ENCODE measurements at places on chromosomes 5 and 9.

DNA sequence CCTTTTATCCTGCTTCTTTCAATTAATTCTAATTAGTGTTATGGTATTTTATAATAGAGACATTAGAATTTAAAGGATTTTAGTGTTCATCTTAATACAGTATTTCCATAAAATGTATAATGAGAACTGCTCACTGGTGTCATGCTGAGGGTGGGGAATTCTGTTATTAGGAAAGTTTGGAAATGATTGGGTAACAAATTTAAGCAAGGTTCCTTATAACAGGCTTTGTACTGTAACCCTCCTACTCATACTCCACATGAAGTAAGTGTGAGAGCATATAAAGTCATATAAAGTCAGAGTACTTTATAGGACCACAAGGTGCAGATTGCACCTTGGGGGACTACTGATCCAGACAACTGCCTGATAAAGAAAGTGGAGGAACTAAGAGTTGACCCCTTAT is 42.2 kb downstream of the SV2C start:
- no peak for DNase-seq

DNA sequence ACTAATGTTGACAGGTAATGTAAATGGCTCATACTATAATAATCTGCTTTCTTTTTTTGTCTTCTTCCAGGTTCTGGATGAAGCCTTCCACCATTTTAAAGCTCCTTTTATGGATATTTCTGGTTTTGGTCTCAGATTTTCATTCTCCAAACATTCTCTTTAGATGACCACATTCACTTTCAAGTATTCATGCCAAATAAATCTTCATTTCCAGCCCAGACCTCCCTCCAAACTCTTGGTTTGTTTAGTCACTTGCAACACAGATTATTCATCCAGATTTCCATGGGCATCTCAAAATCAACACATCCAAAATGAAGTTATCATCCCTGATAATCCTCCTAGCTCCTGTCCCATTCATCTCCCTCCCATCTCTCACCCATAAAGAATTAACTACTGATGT is 40.3 kb upstream of the SVEP1 start:
- DNase-seq, result no peak

- DNase-seq, result no peak
Observed at GRCh38 chr9:130845254-130845653, 10.2 kb downstream of the ABL1 start.

- DNase-seq, result no peak
Observed at GRCh38 chr5:168477060-168477459, 9.2 kb upstream of the RARS1 start.

- DNase-seq, result no peak
Observed at GRCh38 chr9:114588210-114588609, 641 bp downstream of the ATP6V1G1 start.

GRCh38 chr9:132697230-132697629 is 27.0 kb downstream of the GTF3C4 start:
- DNase-seq, result no peak

- peak; percentile 15 for DNase-seq
Observed at GRCh38 chr5:71475788-71476384, 20.4 kb downstream of the BDP1 start.

- no peak for DNase-seq
Observed at GRCh38 chr9:91771864-91772263, 178.2 kb downstream of the ROR2 start.

GRCh38 chr9:86978922-86979474 is 31.7 kb upstream of the GAS1 start:
- no peak for DNase-seq

DNA sequence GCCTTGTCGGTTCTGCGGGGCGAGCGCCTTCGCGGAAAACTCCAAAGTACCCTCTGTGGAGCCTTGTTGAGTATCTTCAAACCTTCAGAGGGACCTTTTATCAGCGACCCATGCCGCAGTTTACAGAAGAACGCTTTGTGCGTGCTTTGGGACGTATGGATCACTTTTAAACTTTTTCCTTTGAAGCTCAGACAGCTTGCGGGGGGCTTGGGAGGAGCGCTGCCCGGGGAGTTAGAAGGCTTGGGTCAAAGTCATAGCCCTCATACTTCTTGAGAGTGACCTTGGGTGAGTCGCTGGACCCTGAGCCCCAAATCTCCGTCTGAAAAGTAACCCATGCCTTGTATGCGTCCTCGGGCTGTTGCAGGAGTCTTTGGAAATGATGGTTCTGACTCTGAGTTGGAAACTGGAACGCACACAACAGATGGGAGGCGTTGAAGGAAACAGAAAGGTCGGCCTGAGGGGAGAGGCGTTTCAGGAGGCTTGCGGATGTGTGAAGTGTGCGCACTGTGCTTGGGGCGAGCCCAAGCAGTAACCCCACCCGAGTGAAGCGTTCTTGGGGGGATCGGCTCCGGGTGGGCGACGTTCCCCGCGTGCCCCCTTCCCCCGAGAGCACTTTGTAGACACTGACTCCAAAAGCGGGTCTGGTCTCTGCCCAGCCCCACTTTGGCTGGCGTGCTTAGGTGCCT is 661 bp upstream of the SLC25A51 start:
- DNase-seq, result no peak

DNA sequence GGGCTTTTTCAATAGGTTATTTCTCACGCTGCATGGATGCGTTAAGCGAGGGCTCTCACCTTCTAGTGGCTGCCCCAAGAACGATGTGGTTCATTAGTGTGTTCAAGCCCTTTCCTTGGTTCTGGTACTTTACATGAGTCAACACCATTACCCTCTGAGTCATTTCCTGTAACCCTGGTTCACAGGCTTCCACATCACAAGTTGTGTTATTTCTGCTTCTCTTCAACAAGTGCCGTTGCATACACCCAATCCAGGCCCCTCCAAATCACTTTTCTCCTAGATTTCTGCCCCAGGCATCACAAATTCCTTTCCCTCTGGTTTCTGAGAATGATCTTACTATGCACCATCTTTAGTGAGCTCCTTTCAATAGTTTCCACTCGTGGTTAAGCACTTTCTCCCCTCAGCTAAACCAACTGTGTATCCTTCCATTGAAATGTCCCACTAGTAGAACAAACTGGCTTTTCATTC is 69.5 kb upstream of the RAD23B start:
- no peak for DNase-seq

- no peak for DNase-seq
Observed at GRCh38 chr9:25562101-25562500, 116.1 kb downstream of the TUSC1 start.

GRCh38 chr9:135448663-135449100 is 30.9 kb upstream of the PPP1R26 start:
- no peak for DNase-seq

DNA sequence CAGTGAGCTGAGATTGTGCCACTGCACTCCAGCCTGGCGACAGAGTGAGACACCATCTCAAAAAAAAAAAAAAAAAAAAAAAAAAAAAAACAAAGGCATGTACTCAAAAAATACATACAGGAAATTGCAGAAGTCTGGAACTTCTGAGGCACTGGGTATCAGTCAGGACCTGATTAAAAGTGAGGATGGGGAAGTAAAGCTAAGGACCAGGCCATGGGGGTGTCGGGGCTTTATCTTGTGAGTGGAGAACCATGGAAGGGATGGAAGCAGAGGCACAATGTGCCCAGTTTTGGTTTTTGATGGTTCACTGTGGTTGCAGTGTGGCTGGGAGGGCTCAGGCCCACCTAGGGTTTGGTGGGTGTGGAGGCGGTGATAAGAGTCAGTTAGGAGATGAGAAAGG is 212.7 kb upstream of the PIK3R1 start:
- no peak for DNase-seq

- no peak for DNase-seq
Observed at GRCh38 chr5:126868338-126869004, 91.5 kb downstream of the LMNB1 start.

GRCh38 chr5:159316519-159317383 is 13.5 kb downstream of the IL12B start:
- DNase-seq, result no peak

DNA sequence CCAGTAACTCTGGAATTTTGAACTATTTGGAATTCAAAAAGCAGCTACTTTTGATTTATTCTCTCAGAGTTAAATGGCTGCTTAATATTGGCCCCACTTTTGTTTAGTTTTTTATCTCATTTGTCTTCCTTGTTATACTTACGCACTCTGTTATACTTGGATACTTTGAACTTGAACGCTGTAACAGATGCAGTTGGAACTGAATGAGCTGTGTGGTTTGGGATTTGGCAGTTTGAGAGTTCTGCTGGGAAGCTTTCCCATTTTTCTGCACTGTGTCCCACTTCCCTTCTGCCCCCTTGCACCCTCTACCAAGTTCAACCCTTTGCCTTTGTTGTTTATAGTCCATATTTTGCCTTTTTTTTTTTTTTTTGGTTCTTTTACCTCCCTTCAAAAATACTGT is 3.8 kb downstream of the RHOBTB3 start:
- no peak for DNase-seq

- no peak for DNase-seq
Observed at GRCh38 chr9:82410306-82410705, 421.7 kb downstream of the SPATA31D1 start.

DNA sequence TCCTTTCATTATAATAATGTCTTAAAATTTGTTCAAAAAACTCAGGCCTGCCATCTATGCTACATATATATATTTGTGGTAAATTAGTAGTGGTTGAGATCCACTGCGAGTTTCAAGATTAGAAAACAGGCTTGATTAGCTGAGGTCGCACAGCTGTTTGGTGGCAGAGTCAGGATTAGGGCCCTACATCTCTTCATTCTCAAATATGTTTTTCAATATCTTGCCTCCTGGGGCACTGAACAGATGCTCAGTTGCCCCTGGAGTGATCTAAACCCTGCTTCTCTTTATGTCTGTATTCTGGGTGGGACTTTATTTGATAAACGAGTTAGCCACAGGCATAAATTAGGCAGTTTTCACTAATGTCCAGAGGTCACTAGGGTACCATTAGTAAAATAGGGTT is 27.8 kb upstream of the CEP120 start:
- no peak for DNase-seq

DNA sequence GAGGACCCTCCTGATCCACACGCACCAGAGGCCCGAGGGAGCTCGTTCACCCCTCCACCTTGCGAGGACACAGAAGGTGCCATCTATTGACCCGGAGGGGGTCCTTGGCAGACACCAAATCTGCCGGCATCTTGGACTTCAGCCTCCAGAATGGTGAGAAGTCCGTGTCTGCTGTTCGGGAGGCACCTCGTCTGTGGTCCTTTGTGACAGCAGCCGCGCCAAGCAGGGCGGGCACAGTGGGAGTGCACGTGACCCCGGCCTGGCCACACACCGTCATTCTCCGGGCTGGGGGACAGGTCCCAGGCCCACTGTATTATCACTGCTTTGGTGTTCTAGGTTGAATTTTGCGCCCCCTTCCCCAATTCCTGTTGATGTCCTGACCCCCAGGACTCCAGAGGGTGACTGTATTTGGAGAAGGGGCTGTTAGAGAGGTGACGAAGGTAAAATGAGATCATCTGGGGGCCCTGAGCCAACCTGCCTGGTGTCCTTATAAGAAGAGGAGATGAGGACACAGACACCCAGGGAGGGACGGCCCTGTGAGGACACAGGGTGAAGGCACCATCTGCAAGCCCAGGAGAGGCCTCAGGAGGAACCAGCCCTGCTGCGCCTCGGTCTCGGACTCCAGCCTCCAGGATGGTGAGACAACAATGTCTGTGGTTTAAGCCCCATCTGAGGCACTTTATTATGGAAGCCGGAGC is 15.7 kb downstream of the LPCAT1 start:
- DNase-seq, result no peak

GRCh38 chr5:156327296-156327695 is 332 bp downstream of the SGCD start:
- no peak for DNase-seq

DNA sequence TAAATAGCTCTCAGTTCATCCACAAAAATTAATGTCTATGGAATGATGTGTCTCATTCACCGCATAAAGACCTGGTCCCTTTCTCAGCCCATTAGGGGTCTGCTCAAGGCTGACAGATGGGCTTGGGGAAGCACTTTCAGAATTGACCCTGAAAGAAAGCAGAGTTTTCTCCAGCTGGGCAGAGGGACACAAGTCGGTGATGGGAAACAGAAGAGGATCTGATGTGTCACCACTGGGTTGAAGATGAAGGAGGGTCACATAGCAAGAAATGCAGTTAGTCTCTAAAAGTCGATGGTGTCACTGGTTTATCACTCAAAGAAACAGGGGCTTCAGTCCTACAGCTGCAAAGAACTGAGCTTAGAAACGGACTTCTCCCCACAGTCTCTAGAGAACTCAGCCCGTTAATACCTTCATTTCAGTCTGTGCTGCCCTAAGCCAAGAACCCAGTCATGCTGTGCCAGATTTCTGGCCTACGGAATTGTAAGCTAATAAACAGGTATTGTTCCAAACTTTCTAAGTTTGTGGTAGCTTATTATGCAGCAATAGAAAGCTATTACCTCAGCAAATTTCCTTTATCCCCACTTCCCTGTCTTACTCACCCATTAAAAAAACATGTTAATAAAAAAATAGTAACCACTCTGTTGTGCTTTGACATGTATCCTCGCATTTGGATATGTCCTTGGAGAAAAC is 64.6 kb downstream of the ADAMTS12 start:
- DNase-seq, result no peak

DNA sequence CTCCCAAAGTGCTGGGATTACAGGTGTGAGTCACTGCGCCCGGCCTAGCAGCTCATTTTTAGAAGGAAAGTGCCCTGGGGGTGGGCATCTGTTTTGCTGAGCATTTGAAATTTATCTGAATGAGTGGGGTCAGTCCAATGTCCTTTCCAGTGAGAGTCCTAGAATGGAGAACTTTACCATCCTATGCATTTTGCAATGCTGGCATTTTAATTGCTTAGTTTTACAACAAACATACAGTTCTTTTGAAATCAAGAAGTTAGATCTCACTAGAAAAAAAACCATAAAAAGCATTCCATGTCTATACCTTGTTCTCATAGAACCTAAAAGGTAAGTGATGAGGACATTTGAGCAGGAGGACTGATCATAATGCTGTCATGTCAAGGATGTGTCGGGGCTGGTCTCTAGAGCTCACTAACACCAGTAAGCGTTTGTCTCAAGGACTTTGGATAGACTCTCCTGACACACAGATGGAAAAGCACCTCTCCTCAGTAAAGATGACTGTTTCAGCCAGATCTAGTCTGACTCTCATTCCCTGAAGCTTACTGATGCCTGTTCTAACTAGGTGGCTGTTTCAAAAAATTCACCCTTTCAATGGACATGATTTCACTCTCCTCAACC is 83.9 kb downstream of the DCP2 start:
- DNase-seq, result no peak

GRCh38 chr5:135704616-135705015 is 125.8 kb upstream of the CXCL14 start:
- DNase-seq, result no peak

DNA sequence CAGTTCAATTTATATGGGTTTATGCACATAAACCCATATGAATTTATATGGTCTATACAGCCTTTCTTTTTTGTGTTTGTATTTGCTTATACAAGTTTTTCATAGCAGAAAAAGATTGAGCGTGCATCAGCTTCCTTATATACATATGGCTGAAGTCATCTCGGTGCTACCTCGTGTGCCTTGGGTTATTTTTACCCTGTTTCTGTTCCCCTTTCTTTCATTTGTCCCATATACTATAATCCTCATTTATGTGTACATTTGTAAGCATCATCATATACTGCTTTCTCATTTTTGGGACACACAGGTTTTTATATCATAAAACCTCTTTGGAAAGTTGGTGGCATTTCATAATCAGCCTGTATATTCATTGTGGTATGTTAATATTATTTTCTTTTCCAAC is 107.8 kb upstream of the ADAMTSL1 start:
- DNase-seq, result no peak

- DNase-seq, result no peak
Observed at GRCh38 chr9:127067603-127068220, 54.7 kb downstream of the ANGPTL2 start.
